ENCODE measurements at places on chromosomes 2 and 18. TPM values are rescaled to one million over a fixed set of nuclear protein-coding genes. Genes with fewer than 3 reads are reported as not detected.

- DNase-seq: no peak
- H3K4me1 ChIP-seq: no peaks in the 10 kb centered on the region
- no peaks in the 10 kb centered on the region for H3K36me3 ChIP-seq
- no peak overlapping the region for H3K4me3 ChIP-seq
- H3K27ac ChIP-seq: no peak overlapping the region
These were observed 320.1 kb downstream of the ALK start for GRCh38 chr2:29601321-29601720.

DNA sequence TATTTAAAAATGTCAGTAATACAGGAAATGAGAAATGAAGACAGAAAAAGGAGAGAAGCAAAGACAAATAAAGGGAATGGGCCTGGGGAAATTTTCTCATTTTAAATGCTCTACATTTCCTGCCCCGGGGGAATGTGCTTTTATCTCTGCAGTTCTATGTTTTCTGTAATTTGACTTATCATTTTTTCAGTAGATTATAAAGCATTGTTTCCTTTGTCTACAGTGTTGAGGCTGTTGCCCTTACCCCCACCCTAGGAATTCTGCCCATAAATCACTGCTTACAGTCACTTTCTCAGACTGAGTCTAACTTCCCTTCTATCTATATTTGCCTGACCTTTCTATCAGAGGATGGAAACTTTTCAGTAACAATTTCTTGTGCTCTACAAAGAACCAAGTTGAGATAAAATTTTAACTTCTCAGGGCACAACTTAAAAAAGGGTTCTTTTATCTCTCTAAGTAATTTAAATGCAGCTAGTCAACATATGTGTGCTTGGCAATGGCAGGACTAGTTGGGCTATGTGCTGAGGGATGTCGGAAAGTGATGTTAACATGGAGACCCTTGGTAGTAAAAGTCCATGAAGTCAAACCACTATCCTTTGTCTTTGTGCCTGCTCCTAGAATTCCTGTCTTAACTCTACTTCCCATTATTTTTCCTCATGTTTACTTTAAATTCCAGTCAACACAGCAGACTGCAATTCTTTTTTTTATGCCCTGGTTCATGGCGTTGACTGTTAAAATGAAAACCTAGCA is 146.5 kb upstream of the MMADHC start:
- no peak overlapping the region for H3K27ac ChIP-seq
- DNase-seq: no peak
- no peak overlapping the region for H3K4me3 ChIP-seq

- no peak overlapping the region for H3K27ac ChIP-seq
- no peak for DNase-seq
- H3K4me3 ChIP-seq: no peak overlapping the region
These were observed 75.4 kb upstream of the SLC35G4 start for GRCh38 chr18:11533942-11534496.

- no peaks in the 10 kb centered on the region for H3K36me3 ChIP-seq
- DNase-seq: no peak
- no peak overlapping the region for H3K27ac ChIP-seq
- peaks cover 1% of the 10 kb centered on the region for H3K4me1 ChIP-seq
These were observed 126.7 kb downstream of the BCL2 start for GRCh38 chr18:63192885-63193349.

GRCh38 chr2:54569745-54570301 is 113.7 kb downstream of the SPTBN1 start:
- no peaks in the 10 kb centered on the region for H3K27me3 ChIP-seq
- H3K4me3 ChIP-seq: no peak overlapping the region
- H3K4me1 ChIP-seq: peaks cover 45% of the 10 kb centered on the region

The ZSWIM2 gene
- not detected for polyA plus RNA-seq

GRCh38 chr2:236941551-236941950 is 144.1 kb upstream of the COPS8 start:
- H3K36me3 ChIP-seq: no peaks in the 10 kb centered on the region
- no peaks in the 10 kb centered on the region for H3K27me3 ChIP-seq
- no peak for DNase-seq
- H3K4me3 ChIP-seq: no peak overlapping the region
- no peaks in the 10 kb centered on the region for H3K4me1 ChIP-seq
- H3K27ac ChIP-seq: no peak overlapping the region

DNA sequence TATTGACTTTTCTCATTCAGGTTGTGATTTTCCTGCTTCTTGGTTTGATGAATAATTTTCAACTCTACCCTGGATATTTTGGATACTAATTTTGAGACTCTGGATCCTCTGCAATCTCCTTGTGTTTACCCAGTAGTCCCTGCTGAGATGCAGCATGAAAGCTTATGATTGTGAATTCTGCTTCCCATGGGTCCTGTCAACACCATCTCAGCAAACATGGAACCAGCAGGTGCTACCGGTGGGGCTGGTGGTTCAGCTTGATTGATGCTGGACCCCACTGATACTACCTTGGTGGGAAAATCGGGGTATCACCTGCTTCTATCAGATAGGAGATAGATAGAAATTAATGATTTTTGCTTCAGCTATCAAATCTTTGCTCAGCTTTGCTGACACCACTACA is 81.1 kb downstream of the SOWAHC start:
- H3K27me3 ChIP-seq: no peaks in the 10 kb centered on the region
- H3K27ac ChIP-seq: no peak overlapping the region
- H3K4me3 ChIP-seq: no peak overlapping the region
- no peak for DNase-seq
- H3K4me1 ChIP-seq: peaks cover 63% of the 10 kb centered on the region
